ENCODE measurements at places on chromosomes 7 and 10.

DNA sequence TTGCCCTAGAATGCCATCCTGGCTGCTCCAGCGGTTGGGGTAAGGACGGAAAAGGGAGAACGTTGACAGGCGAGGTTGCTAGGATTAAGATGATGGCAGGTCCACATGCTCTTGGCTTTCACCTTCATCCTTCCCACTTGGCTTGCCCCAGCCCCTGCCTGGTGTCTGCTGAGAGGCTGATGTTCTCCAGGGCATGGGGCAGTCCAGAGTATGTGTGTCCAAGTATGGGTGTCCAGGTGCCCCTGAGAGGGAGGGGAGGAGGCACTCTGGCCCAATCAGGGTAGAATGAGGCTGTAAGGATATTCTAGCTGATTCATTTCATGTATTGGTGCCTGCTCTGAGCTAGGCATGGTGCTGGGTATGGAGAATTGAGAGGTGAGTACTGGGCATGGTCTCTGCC lies 12.6 kb downstream of the NEURL1 start:
- DNase-seq = no peak

GRCh38 chr10:28075424-28075823 lies 76.5 kb upstream of the ODAD2 start:
- DNase-seq = no peak

GRCh38 chr7:151438864-151439601 lies 908 bp downstream of the CRYGN start:
- DNase-seq = no peak

- no peak for DNase-seq
These were observed 15.2 kb upstream of the KAZALD1 start for GRCh38 chr10:101046332-101047238.

DNA sequence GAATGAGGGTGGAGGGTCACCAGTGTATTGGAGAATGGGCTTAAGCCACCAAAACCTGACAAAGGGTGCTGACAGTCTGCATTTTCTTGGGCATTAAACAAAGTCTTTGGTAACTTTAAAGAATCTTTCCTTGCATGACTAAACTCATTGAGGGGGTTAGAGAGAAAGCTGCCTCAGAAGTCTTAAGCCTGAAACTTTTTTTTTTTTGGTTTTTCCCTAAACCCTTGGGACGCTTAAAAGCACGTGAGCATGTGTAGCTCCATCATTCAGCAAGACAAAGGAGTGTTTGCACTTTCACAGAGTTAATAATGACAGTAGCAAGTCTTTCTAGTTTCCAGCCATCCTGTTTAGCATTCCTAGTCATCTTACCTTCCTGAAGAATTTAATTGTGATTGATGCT lies 110.7 kb downstream of the LRMDA start:
- DNase-seq = no peak

DNA sequence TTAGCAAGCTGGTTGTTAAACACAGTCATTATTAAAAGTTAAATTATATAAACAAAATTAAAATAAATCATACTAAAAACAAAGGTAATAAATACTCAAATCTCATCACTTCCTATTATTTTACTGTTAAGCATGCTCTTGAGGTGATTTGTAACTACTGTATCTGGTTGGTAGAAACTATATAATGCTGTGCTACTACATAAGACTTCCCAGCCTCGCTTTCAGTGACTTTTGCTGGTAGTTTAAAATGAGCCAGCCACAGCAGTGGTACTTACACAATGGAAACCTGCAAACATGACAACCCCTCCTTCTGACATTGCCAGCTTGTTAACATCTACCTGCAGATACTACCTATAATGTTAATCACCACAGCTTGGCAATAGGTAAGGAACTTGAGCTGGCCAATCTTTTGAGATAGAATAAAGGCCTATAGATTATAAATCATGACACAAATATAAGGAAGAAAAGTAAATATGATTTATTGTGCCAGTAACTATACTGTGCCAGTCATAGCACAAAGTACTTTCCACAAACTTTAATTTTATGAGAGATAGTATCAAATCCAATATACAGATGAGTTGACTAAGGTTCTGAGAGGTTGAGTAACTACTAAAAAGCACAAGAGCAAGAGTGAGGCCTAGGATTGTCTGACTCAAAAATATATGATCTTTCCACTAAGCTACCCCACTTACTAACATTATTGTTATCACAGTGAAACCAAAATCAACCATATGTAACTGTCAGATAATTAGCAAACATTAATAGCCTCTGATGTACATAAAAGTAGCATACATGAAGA lies 181.1 kb upstream of the ASAH2 start:
- no peak for DNase-seq

- no peak for DNase-seq
These were observed 36.9 kb downstream of the HSPA12A start for GRCh38 chr10:116705498-116705897.

- no peak for DNase-seq
These were observed 29.7 kb downstream of the HTRA1 start for GRCh38 chr10:122490786-122491680.

- no peak for DNase-seq
These were observed 5.8 kb downstream of the LIPJ start for GRCh38 chr10:88592381-88592780.

DNA sequence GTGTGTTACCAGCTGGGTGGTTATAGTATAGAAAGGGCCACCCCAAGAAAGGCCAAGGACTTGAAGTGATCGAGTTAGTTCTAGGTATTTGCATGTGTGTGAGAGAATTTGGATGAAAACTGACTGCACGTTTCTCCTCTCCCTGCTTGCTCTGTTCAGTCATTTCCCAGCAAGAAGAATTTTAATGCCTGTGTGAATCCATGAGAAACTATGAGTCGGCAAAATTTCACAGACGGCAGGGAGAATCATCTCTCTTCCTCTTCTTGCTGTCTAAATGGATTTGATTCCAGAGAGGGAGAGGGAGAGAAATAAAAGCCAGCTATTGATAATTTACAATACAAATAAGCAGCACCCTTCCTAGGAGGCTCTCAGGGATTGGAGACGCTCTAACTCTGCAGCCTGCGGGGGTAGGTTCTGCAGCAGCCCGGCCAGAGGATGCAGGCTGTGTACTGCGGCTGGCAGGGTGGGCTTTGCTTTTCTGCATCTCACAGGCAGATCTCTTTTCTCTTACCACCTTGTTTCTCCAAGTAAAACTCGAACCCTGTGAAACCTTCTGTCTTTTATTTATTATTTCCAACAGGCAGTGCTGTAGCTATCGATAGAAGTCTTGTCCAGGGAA lies 183.6 kb downstream of the TCF7L2 start:
- DNase-seq = no peak

- DNase-seq = no peak
These were observed 7.4 kb upstream of the PTPRN2 start for GRCh38 chr7:158595068-158595467.

DNA sequence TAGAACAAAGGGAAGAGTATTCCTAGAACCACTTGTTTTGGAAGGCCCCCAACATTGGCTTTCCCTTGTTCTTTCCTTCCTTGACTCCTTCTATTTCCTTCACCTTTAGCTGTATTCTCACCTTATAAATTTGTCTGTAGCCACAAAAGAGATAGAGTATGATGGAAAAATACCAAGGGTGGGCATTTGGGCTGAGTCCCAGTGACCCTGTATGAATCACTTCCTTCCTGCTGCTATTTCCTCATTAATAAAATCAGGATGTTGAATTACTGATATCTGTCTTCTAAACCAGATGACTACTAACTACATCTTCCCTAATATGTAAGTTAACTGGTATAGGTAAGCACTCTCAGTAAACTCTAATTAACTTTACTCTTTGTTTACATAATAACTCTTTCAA lies 55.1 kb downstream of the IFIT5 start:
- DNase-seq = no peak

DNA sequence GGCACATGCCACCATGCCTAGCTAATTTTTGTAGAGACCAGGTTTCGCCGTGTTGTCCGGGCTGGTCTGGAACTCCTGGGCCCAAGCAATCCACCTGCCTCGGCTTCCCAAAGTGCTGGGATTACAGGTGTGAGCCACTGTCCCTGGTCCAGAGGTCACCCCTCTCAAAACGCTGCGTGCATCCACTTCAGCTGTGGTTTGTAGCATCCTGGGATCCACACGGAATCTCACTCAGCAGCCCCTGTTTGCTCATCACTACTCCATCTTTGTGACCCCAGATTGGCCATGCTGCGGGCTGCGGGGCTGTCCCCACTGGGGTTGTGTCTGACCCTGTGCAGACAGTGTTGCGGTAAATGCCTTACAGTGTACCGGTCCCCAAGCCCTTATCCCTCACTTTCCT lies 3.5 kb downstream of the INPP5A start:
- DNase-seq = no peak

GRCh38 chr10:32988604-32989003 lies 30.6 kb upstream of the ITGB1 start:
- DNase-seq = no peak

DNA sequence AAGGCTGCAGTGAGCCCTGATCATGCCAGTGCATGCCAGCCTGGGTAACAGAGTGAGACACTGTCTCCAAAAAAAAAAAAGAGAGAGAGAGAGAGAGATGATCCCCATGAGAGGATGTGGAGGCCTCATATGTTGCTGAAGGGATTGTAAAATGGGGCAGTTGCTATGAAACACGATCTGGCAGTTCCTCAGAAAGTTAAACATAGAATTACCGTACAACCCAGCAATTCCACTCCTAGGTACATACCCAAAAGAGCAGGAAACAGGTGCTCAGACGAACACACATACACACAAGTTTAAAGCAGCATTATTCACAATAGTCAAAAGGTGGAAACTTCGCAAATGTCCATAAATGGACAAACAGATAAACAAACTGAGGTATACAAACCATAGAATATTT lies 27.4 kb upstream of the CYTH3 start:
- no peak for DNase-seq

GRCh38 chr7:96794063-96794462 lies 84.4 kb upstream of the SEM1 start:
- no peak for DNase-seq

GRCh38 chr10:33802566-33802965 lies 468.1 kb upstream of the NRP1 start:
- DNase-seq = no peak

DNA sequence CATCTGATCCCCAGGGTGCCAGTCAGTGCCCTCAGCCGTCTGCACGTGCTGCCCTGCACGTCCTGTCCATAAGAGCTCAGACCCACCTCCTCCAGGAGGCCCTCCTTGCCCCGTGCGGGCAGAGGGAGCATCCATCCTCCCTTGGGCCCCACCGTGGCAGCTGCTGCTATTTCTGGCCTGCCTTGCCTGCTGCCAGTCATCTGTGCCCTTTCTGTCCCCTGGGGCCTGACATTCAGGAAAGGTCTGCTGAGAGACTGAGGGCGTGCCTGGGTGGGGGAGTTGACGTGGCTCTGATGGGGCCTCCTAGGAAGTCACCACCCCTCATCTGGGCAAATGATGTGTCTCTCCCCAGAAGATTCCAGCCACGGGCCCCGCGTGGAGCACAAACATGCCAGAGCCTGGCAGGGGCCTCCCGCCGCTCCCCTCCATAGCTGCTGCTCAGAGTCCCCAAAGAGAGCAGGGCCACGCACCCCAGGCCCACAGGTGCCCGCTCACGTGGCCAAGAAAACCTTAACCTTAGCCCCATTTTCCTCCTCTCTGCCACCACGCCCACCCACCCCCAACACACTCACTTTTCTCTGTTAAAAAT lies 21.8 kb downstream of the DPYSL4 start:
- DNase-seq = no peak

DNA sequence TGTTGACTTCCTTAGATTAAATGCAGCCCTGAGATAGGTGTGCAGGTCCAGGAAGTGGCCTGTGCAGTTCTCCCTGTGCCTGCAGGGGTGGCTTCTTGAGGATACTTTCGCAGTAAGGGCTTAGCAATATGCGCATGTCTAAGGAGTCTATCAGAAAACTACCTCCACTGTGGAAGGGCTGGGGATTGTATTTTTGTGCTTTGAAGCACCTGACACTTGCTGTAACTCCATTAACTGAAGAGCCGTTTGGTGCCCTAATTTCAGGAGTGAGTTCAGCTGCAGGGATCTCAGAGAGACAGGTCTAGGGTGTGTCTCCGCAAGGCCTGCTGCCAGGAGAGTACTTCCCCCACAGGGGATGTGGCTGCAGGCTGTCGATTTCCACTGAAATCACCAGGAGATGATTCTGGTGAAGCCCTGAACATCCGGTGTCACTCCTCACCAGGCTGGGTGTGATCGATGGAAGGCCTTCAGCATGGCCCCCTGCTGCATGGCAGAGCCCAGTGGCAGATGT lies 35.5 kb downstream of the IKZF1 start:
- DNase-seq = no peak

- no peak for DNase-seq
These were observed 90.2 kb upstream of the FAM20C start for GRCh38 chr7:102047-102711.

DNA sequence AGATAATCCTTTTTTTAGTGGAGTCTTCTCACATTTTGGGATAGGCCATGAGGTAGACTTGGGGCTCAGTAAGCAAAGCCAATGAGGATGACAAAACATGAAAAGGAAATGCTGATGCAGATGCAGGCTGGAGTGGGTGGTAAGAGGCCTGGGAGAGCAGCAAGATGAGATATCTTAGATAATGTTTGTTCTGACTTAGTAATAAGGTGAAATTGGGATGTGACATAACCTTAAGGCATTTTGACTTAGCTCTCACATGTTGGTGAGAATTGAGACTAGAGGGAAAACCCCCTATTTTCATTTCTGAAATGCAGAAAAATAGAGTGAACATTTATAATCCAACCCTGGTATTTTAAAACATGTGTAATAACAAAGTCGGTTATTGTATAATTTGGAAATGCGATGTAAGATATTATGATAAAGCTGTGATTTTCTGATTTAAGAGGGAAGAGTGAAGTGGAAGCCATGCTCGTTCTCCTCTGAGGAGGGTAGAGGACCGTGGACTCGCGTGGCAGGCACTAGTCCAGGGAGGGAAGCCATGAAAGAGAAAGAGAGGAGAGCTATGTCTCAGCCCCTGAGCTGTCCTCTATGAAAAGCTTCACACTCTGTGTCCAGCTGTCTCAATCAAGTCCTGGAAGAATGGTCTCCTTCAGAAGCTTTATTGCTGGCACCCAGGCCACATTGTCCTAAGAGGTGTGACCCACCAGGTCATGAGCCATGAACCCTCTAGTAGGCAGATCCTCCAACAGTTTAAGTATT lies 57.3 kb downstream of the ST7 start:
- DNase-seq = no peak

DNA sequence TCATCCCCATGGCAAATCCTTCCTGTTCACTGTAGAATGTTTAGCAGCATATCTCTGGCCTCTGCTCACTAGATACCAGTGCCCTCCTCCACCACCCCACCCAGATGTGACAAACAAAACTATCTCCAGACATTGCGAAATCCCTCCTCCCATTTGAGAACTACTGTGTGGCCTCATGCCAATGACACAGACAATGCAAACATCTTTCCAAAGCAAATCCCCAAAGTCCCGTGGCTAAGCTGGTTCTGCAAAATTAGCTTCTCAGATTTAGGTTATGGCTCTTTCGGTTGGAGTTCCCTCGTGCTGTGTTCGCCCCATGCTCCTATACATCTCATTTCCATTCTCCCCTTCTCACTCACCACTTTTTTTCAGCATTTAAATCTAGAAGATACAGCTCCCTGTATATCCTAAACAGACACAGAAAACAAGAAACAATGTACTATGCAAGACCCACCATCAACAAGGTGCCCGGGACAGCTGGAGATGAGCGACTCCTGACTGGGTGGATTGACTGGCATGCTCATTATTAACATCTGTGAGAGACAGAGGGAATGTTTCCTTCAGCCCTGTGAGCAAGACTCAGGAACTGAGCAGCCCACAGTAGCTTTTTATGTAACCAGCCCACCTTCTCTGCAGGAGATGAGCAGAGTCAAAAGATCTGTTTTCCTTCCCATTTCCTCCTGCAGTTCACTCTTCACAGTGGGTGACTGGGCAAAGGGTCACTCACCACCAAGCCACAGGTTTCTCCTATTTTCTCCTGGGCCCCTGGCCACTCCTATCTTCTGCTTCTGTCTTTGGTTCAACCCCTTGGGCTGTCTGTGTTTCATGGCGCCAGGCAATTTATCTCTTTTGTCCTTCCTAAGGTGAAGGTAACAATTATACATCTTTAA lies 225.7 kb upstream of the AOAH start:
- no peak for DNase-seq

Data from D341Med (cell line).